ENCODE measurements at places on chromosomes 13 and 19.

GRCh38 chr13:35165205-35165604, 223.1 kb downstream of the NBEA start:
- DNase-seq = no peak

- DNase-seq = no peak
Observed at GRCh38 chr13:114121496-114122126, 10.8 kb downstream of the RASA3 start.

DNA sequence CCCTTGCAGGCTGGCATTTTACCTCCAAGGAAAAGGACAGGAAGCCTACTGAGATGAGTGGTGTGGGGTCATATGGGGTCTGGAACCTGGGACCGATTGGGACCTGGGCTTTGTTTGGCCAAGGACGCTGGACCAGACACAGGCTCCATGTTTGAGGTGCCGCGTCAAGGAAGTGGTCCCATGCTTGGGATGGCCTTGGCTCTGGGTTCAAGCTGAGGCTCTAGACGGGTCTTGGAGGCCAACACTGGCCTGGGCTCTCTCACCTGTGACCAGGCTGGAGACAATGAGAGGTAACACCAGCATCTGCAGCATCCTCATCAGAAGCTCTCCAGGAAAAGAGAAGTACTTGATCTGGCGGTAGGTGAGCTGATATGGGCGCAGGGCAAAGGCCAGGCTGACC, 8.2 kb downstream of the SLC1A6 start:
- no peak for DNase-seq

- DNase-seq = no peak
Observed at GRCh38 chr19:31177246-31177645, 172.0 kb downstream of the TSHZ3 start.

DNA sequence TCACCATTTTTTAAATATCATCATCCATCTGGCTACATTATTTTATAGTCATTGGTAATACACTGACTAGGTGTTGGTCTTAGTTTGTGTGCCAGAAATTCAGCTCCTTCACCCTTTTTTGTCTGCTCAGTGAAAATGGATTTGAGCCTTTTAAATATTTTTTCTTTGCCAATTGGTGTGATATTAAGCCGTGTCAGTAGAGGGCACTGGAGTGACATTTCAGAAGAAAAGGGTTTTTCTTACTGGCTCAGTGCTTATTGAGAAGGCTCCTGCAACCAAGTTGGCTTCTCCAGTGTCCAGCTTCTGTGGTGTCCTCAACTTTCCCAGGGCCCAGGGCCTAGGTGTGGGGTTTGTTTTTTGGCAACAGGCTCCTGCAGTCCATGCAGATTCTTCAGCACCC, 546.6 kb downstream of the DACH1 start:
- DNase-seq = no peak

- DNase-seq = peak; percentile 29
Observed at GRCh38 chr13:42617221-42617620, 43.3 kb downstream of the TNFSF11 start.

GRCh38 chr13:73465617-73465971, 406.8 kb downstream of the KLF5 start:
- no peak for DNase-seq

DNA sequence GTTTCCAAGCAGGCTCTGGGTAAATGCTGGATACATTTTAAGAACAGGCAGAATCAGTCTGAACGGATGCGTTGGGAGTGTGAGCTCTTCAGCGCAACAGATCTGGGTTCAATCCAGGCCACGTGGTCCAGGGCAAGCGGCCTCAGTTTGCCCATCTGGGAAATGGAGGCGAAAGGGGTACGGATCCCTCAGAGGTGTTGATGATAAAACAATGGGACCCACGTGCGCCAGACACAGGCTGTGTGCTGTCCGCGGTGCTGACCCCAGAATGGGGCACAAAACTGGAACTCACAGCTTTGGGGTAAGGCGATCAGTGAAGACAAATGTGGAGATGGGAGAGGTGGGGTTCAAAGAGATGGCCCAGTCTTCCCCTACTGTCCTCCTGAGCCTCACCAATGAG, 13.1 kb upstream of the PDE4C start:
- DNase-seq = no peak

DNA sequence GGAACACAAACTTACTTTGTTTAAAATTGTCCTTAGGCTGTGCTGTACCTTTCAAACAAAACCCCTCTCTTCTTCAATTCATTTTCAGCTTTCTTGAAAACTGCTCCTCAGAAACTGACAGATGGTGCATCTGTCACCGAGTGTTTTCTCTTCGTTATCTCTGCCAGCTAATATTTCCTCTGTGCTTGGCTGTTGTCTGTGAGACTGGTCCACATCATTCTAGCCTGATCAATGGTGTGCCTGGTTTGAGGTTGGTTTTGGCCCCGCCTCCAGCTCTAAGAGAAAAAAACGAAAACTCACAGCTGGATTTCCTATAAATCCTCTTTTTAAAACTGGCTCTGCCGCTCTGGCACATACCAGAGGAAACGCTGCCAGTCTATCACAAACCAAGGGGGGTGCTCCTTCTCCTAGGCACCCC, 79.7 kb downstream of the STARD13 start:
- no peak for DNase-seq

DNA sequence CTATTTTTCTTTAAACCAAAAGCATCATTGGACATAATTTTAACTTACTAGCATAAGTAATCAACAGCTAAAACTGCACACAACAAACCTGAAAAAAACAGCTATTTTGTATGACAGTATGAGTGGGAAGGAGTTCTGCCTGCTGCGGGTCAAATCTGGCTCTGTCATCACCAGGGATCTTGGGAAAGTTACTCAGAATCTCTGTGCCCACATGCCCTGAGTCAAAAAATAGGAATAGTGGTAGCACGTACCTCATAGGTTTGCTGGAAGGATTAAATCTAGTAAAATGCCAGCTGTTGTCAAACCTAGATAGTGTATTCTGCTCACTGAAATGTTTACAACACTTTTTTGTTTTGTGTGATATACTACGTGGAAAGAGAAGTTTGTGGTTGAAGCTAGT, 1.1 kb downstream of the CLN5 start:
- no peak for DNase-seq

GRCh38 chr13:29472332-29472961, 123.0 kb downstream of the SLC7A1 start:
- no peak for DNase-seq

DNA sequence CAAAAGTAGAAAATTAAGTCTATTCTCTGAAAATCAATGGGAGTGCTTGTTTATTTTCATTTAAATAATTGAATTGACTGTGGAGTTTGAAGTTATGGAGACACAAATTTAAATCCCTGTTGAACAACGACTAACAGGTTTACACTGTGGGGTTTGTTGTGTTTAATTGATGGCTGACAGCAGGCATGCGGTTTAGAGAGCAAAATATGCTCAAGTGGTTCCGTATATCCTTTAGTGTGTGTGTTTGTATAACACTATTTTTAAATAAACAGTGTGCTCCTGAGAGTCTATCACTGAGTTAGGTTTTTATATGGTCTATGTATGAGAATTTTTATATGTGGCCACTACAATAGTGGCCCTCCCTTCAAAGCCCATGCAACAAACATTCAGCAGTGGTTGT, 332.0 kb downstream of the GPC6 start:
- DNase-seq = no peak

DNA sequence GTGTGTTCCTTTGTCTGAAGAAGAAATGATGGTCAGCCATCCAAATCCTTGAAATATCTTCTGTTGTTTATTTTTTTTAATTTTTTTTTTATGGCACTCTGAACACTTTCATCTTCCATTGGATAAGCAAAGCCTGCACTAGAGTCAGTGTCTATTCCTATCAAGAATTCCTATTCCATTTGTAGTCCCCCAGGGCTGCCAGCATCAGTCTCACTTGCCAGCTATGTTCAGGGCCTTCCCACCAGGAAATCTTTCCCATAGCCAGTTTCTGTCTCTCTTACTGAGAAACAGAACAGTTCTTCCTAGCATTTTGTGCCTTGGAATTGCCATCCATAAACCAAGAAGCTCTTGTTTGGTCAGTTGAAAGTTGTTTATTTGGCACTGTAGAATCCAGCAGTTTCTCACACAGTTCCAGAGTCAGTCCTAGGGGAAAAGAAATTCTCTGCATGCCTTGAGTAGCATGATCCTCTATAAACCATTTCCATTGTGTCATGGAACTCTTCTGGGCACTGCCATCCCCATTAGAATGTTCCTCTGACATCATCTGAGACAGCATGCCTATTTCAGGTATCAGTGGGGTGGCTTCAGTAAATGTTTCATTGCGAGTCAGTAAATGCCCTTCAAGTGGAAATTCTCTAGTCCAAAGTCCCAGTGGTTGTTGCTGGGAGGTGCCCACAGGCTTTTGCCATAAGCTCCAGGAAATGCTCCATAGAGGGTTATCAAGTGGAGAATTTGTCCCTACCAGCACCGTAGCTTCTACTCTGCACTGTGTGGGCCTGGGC, 18.7 kb upstream of the SPRYD7 start:
- no peak for DNase-seq

DNA sequence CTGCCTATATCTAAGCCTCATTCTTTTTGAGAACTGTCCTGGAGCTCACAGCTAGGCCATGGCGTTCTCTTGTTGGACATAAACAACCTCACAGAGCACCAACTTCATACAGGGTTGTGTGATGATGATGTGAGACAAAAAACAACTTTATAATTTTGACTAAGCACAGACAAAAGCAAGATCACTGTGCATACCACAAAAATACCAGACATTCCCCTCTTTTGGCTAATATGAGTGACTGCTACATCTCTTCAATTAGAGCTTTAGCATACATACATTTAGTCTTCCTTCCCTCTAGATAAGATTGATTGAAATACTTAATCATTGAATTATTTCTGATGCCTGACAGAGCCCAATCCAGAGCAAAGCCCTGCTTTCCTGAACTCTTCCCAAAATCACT, 8.3 kb downstream of the MAB21L1 start:
- no peak for DNase-seq

DNA sequence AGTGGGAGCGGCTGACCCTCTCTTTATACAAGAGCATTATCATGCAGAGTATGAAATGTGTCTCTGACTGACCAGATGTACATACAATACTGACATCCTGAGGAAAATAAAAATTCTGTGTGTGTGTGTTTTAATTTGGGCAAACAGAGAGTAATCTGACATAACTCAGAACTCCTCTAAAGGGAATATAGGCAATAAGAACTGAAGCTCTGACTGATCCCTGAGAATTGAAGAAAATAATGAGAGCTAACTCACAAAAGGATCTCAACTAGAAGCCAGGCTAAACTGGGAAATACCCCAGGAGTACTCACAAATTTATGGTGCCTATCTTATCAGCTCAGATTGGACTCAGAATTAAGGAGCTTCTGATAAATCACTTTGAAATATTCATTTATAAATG, 539.9 kb downstream of the OLFM4 start:
- peak; percentile 6 for DNase-seq

- no peak for DNase-seq
Observed at GRCh38 chr19:41112728-41113290, 1.4 kb upstream of the CYP2F1 start.

- DNase-seq = no peak
Observed at GRCh38 chr13:62473944-62474237, 1058.2 kb upstream of the PCDH20 start.

DNA sequence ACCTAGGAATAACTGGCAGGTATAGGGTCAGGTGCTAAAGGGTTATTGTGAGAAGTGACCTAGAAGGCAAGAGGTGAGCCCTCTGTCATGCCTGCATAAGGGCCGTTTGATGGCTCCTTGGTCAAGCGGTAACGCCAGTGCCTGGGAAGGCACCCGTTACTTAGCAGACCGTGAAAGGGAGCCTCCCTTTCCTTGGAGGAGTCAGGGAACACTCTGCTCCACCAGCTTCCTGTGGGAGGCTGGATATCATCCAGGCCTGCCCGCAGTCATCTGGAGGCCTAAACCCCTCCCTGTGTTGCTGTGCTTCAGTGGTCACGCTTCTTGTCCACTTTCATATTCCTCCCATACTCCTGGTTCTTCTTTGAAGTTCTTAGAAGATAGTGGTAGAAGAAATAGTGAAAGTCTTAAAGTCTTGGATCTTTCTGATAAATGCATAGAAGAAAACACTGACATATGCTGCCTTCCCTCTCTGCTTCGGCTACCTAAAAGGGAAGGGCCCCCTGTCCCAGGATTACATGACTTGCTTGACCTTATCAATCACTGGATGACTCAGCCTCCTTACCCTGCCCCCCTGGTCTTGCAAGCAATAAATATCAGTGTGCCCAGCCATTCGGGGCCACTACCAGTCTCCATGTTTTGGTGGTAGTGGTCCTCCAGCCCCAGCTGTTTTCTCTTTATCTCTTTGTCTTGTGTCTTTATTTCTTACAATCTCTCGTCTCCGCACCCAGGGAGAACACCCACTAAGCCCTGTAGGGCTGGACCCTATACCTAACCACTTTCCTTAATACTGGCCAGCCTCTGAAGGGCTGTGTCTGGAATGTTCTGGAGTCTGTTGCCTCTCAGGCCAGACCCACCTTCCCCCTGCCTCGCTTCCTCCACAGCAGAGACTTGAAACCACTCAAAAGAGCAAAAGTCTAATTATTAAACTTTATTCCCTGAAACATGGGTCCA, 16.1 kb upstream of the ABCC4 start:
- no peak for DNase-seq

DNA sequence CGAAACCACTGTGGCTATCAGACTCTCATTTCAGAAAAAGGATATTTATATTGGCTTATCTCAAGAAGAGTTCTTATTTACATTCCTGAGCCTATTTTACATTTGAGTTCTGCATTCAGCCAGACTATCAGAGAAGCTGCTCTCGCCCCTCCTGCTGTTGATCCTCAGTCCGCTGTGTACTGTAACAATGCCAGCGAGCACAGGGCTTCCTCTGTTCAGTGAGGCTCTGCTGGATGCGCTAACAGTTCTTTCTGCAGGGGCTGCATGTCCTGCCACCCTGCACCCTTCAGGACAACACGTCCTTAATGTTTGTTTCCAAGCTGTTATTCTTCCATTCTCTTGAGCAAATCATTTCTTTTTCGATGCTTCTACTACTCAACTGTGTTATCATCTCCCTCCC, 463.7 kb upstream of the SGCG start:
- DNase-seq = no peak

DNA sequence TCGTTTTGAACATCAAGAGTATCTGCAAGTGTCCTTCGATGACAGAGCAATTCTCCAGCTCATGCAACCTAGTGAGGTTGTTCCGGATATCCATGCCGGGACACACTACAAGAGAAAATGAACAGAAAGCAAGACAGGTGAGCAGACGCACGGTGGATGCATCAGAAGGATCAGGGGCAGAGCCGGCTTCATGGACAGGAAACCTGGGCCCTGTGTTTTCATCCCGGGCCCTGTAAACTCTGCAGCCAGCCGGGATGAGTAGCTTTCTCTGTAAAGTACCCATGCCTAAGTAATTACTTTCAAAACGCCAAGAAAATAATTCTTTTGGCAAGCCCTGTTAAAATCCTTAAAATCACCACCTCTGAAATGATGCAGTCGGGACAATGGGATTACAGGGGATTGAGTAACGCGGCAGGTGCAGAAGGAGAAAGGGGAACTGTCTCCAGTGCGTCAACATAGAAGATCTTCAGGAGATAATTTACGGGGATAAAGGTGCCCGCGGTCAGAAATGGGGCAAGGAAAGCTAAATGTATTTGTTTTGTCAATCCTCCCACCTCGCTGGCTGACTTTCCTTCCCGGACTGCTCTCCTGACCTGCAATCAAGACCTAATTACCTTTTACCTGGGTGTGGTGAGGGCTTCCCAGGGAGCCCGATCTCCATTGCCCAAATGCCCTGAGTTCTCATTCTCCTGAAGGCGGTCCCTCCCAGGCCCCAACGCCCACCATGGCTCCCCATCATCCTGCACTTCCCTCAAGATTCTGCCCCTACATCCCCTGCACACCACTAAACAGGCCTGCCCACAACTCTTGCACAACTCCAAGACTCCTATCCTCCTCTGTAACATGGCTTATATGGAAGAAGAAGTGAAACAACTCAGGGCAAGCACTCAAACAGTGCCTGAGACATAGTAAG, 26.2 kb downstream of the INSR start:
- no peak for DNase-seq

GRCh38 chr19:9799162-9799561, 19.7 kb downstream of the FBXL12 start:
- no peak for DNase-seq
